ENCODE measurements at places on chromosomes 4 and X. TPM values are rescaled to one million over a fixed set of nuclear protein-coding genes. Genes with fewer than 3 reads are reported as not detected.

DNA sequence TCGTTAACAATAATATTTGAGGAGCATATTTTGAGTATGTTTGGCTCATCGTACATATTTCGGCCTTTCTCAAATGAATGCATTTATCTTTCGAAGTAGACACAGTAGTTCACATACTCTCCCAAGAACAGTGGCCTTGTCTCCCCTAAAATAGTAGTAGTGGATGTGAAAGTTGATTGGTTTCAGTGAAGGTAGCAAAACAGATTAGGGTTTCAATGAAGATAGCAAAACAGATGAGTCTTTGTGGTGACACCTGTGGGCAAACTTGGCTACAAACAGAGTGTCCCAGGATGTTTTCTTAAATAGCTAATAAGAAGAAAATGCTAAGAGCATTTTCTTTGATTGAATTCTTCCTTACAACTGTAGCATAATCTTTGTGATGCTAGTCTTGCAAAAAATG, 67.0 kb downstream of the USP9X start:
- H3K4me3 ChIP-seq, result no peak overlapping the region
- H3K27ac ChIP-seq, result no peak overlapping the region
- H3K4me1 ChIP-seq, result no peaks in the 10 kb centered on the region
- no peaks in the 10 kb centered on the region for H3K36me3 ChIP-seq
- DNase-seq, result no peak

GRCh38 chrX:14826319-14826718, 46.5 kb downstream of the FANCB start:
- no peak overlapping the region for H3K27ac ChIP-seq
- no peaks in the 10 kb centered on the region for H3K4me1 ChIP-seq
- no peak overlapping the region for H3K4me3 ChIP-seq
- no peaks in the 10 kb centered on the region for H3K36me3 ChIP-seq
- DNase-seq, result no peak

- no peaks in the 10 kb centered on the region for H3K27me3 ChIP-seq
- no peaks in the 10 kb centered on the region for H3K36me3 ChIP-seq
- H3K4me3 ChIP-seq, result no peak overlapping the region
- DNase-seq, result no peak
Observed at GRCh38 chrX:100593126-100593525, 8.4 kb downstream of the TNMD start.

GRCh38 chr4:89142691-89143669, 31.6 kb downstream of the TIGD2 start:
- H3K27ac ChIP-seq, result no peak overlapping the region
- H3K27me3 ChIP-seq, result no peaks in the 10 kb centered on the region
- H3K4me3 ChIP-seq, result no peak overlapping the region
- H3K36me3 ChIP-seq, result no peaks in the 10 kb centered on the region
- no peak for DNase-seq

- DNase-seq, result no peak
- no peaks in the 10 kb centered on the region for H3K36me3 ChIP-seq
- no peaks in the 10 kb centered on the region for H3K4me1 ChIP-seq
- H3K4me3 ChIP-seq, result no peak overlapping the region
Observed at GRCh38 chr4:175035905-175036304, 117.7 kb downstream of the ADAM29 start.

- H3K36me3 ChIP-seq, result no peaks in the 10 kb centered on the region
- DNase-seq, result no peak
- H3K27ac ChIP-seq, result no peak overlapping the region
- no peaks in the 10 kb centered on the region for H3K27me3 ChIP-seq
- H3K4me1 ChIP-seq, result no peaks in the 10 kb centered on the region
- no peak overlapping the region for H3K4me3 ChIP-seq
Observed at GRCh38 chr4:48687313-48688051, 92.6 kb downstream of the FRYL start.

DNA sequence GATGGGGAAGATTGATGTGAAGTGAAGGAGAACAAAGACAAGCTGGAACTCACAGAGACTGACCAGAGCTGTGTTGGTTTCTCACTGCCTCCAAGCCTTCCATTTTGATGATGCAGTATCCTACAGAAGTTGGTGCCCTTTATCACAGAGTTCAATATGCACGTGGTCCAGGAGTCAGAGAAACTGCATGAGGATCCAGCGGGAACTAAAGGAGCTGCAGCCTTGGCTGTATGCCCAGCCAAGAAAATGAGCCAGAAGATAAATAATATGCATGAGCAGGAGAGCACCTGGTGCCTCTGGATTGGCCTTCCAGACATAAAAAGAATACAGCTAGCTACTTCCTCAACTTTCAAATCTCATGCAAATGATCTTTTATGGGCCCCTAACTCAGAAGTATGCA, 44.3 kb upstream of the DCLK2 start:
- no peaks in the 10 kb centered on the region for H3K27me3 ChIP-seq
- no peak overlapping the region for H3K4me3 ChIP-seq
- H3K36me3 ChIP-seq, result no peaks in the 10 kb centered on the region
- no peak overlapping the region for H3K27ac ChIP-seq
- DNase-seq, result no peak

DNA sequence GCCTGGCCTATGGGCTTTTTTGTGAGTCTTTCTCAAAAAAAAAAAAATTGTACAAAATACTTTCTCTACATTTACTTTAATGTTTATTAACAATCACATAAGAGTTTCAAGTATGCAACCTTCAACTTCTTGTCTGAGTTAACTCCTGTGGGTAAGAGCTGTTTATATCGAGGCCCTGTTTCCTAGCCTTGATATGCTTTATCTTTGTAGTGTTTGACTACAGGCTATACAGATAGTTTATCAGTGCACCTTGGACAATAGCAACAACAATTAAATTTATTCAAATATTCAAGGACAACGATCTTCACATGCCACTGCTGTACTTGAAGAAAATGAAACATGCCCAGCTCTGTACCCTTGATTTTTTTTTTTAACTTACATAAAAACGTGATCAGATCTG, 178.4 kb downstream of the ARHGAP10 start:
- H3K36me3 ChIP-seq, result no peaks in the 10 kb centered on the region
- no peaks in the 10 kb centered on the region for H3K4me1 ChIP-seq
- H3K4me3 ChIP-seq, result no peak overlapping the region
- no peak overlapping the region for H3K27ac ChIP-seq
- H3K27me3 ChIP-seq, result no peaks in the 10 kb centered on the region
- no peak for DNase-seq

DNA sequence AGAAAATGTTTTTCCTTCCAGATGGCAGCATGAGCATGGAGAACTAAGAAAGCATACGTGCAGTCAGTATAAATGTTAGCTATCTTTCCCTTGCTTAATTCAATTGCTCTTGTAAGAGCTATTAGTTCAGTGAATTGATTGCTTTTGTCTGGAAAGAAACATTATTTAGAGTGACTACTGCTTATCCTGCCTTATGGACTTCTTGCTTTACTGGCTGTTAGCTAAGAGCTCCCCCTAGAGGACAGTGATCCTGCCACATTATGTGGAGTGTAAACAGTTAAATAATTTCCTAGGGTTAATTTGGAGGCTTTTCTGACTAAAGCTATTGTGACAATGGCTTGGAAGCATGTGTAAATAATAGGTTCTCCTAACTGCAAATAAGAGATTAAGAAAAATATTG, 1402.4 kb downstream of the FAM133A start:
- no peak overlapping the region for H3K27ac ChIP-seq
- DNase-seq, result no peak
- no peak overlapping the region for H3K4me3 ChIP-seq
- no peaks in the 10 kb centered on the region for H3K27me3 ChIP-seq

DNA sequence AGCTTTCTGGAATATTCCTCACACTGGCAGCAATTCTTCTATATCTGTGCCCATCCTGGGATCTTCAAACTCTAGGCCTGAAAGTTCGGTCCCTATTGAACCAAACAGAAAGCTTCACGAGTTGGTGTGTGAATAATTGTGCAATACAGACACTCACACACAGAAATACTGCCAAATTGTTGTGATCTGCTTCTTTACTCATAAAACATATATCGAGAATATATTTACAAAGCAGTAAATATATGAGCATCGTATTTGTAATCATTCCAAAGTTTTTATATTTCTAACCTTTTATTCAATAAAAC, 56.6 kb upstream of the BEX4 start:
- H3K27ac ChIP-seq, result no peak overlapping the region
- DNase-seq, result no peak
- H3K4me3 ChIP-seq, result no peak overlapping the region
- H3K4me1 ChIP-seq, result no peaks in the 10 kb centered on the region

DNA sequence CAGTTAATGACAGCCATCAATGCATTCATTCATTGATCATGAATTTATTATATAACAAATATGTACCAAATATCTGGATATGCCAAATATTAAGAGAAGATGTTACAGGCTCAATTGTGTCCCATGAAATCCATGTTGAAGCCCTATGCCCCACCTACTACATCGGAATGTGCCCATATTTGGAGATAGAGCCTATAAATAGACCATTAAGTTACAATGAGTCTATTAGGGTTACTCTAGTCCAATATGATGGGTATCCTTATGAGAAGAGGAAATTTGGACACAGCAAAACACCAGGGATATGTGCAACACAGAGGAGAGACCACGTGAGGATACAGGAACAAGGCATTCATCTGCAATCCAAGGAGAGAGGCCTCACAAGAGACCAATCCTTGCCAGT, 634.5 kb downstream of the DMD start:
- no peak for DNase-seq
- no peaks in the 10 kb centered on the region for H3K36me3 ChIP-seq
- H3K4me3 ChIP-seq, result no peak overlapping the region
- H3K27me3 ChIP-seq, result no peaks in the 10 kb centered on the region
- no peak overlapping the region for H3K27ac ChIP-seq

DNA sequence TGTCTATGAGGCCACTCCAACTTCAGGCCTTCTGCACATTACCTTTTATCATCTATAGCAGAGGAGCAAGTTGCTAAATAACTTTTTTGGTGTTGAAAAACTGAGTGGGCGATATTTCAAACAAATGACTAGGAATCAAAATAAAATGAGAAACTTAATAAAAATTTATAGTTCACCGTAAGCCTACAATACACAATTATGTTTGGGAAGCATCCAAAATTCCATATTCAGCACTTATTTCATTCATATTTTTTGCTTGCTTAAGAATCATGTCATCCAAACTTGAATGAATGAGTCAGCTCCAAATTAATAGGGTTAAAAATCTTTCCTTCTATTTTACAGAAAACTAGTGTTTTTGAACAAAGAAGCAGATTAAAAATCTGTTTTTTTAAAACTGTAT, 119.1 kb downstream of the SH3RF1 start:
- no peaks in the 10 kb centered on the region for H3K27me3 ChIP-seq
- no peaks in the 10 kb centered on the region for H3K36me3 ChIP-seq
- H3K4me1 ChIP-seq, result no peaks in the 10 kb centered on the region
- H3K27ac ChIP-seq, result no peak overlapping the region
- no peak for DNase-seq

DNA sequence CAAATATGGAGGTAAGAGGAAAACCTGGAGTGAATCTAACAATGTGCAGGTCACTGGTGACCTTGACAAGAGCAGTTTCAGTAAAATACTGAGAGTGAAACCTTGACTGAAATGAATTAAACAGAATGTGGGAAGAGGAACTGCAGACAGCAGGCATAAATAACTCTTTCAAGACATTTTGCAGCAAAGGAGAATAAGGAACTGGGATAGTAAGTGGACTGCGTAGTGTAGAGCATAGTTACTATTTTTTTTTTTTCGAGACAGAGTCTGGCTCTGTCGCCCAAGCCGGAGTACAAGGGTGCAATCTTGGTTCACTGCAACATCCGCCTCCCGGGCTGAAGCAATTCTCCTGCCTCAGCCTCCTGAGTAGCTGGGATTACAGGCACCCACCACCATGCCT, 24.0 kb downstream of the RBMX start:
- no peak overlapping the region for H3K27ac ChIP-seq
- H3K4me3 ChIP-seq, result no peak overlapping the region
- no peaks in the 10 kb centered on the region for H3K36me3 ChIP-seq
- H3K27me3 ChIP-seq, result no peaks in the 10 kb centered on the region

DNA sequence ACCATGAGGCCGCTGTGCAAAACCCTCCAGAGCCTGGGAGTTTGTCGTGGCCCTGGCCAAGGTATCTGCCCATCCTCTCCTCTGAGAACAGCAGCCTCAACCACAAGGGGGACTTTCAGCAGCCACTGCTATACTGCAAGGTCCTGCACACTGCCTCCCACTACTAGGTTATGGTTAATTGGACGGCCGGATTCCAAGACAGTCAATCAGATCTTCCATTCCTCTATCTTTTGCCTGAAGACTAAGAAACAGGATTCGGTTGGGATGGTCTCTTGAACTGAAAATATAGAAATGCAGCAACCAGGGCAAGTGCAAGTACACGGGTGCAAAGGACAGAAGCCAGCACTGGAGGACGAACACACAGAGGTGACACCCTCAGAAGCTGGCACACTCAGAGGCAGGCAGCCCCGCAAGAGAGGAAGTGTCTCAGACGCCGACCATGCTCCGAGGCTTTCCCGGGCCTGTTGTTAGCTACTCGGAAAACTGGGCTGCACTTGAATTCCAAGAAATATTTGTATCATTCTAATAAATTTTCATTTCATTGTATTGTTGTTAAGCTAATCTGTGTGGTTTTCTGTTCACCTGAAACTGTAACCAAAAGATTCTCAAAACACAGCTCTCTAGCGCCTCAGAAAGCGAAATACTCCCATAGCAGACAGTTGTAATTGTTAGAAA, 63.3 kb downstream of the AFAP1 start:
- H3K4me1 ChIP-seq, result no peaks in the 10 kb centered on the region
- DNase-seq, result no peak
- H3K27ac ChIP-seq, result no peak overlapping the region
- H3K4me3 ChIP-seq, result no peak overlapping the region
- no peaks in the 10 kb centered on the region for H3K36me3 ChIP-seq

DNA sequence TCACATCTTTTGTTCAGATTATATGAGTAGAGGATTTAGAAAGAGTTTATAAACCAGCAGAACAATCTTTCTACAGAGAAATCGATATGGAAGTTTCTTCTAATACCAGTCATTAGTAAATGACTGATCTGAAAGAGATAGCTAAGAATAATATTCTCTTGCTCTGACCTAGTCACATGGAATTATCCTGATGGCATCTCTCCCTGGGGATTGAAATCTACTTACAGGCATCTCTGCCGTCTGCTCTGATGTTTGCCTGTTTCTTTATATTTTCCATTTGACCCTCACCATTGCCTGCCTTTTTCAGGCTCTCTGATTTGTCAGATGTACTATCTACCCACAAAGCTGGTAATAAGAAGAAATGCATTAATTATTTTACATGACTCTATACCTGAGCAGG, 1157.3 kb downstream of the PCDH7 start:
- no peaks in the 10 kb centered on the region for H3K4me1 ChIP-seq
- H3K27me3 ChIP-seq, result no peaks in the 10 kb centered on the region
- H3K36me3 ChIP-seq, result no peaks in the 10 kb centered on the region
- no peak overlapping the region for H3K4me3 ChIP-seq
- DNase-seq, result no peak

GRCh38 chr4:112550728-112551127, 34.7 kb upstream of the NEUROG2 start:
- H3K36me3 ChIP-seq, result no peaks in the 10 kb centered on the region
- H3K27me3 ChIP-seq, result no peaks in the 10 kb centered on the region
- no peaks in the 10 kb centered on the region for H3K4me1 ChIP-seq
- DNase-seq, result no peak
- no peak overlapping the region for H3K4me3 ChIP-seq
- H3K27ac ChIP-seq, result no peak overlapping the region

SMIM10 gene
- total RNA-seq, result 5.0 TPM

CCSER1 gene
- 11.9 TPM for total RNA-seq

NPY1R gene
- total RNA-seq, result 1.4 TPM

DKK2 gene
- 0.17 TPM for total RNA-seq

TLR3 gene
- total RNA-seq, result 4.3 TPM

MAGEA1 gene
- 5.4 TPM for total RNA-seq

PPP2R3B gene
- 73.2 TPM for total RNA-seq

HEPH gene
- 26.4 TPM for total RNA-seq
